ENCODE measurements at places on chromosomes 1 and 21. TPM values are rescaled to one million over a fixed set of nuclear protein-coding genes. Genes with fewer than 3 reads are reported as not detected.

The HCN3 gene
- total RNA-seq = 7.5 TPM

The IFI44 gene
- 4.3 TPM for total RNA-seq

The ENSA gene
- 229 TPM for total RNA-seq

The PLA2G4A gene
- 3.3 TPM for total RNA-seq

The AQP10 gene
- total RNA-seq = not detected

The SLC45A3 gene
- 19.9 TPM for total RNA-seq

The CMPK1 gene
- total RNA-seq = 119 TPM

The SLC39A1 gene
- 141 TPM for total RNA-seq

The GRIK1 gene
- total RNA-seq = not detected

The CDC42BPA gene
- 45.5 TPM for total RNA-seq

The CAMK1G gene
- total RNA-seq = not detected

The LCE1C gene
- not detected for total RNA-seq

The RRP1 gene
- total RNA-seq = 28.0 TPM

The NRAS gene
- total RNA-seq = 37.8 TPM

The SPRR2F gene
- total RNA-seq = not detected

The NBPF26 gene
- 28.2 TPM for total RNA-seq

The PYHIN1 gene
- not detected for total RNA-seq

The LDLRAD1 gene
- total RNA-seq = 1.6 TPM

The MYOG gene
- not detected for total RNA-seq

The TRPM2 gene
- not detected for total RNA-seq

The C8A gene
- total RNA-seq = not detected

The PRKAA2 gene
- 5.0 TPM for total RNA-seq

The KIF17 gene
- total RNA-seq = 1.2 TPM

The TFF1 gene
- total RNA-seq = 2.2 TPM

The RWDD3 gene
- total RNA-seq = 11.3 TPM

The PTP4A2 gene
- 149 TPM for total RNA-seq

The BEST4 gene
- total RNA-seq = 1.3 TPM

The GBP6 gene
- 2.2 TPM for total RNA-seq

The GCSAML gene
- total RNA-seq = not detected

The TMCC2 gene
- total RNA-seq = 0.80 TPM

The S100A3 gene
- 1.5 TPM for total RNA-seq

The PGLYRP3 gene
- not detected for total RNA-seq

The CTTNBP2NL gene
- 28.7 TPM for total RNA-seq

The CNR2 gene
- total RNA-seq = not detected

The CFAP57 gene
- 1.6 TPM for total RNA-seq

The ROR1 gene
- total RNA-seq = 16.0 TPM

The PTPRU gene
- 44.3 TPM for total RNA-seq

The CHIA gene
- total RNA-seq = not detected

The BTBD8 gene
- total RNA-seq = 8.1 TPM

The S100A14 gene
- 411 TPM for total RNA-seq

The TEX50 gene
- not detected for total RNA-seq

The HSD11B1 gene
- total RNA-seq = not detected

The TNFRSF14 gene
- total RNA-seq = 13.8 TPM

The LRRC40 gene
- total RNA-seq = 12.0 TPM

The NAXE gene
- 83.9 TPM for total RNA-seq

The B3GALNT2 gene
- total RNA-seq = 60.6 TPM

The S100A5 gene
- total RNA-seq = 11.1 TPM

The FCRL6 gene
- not detected for total RNA-seq

The ITLN1 gene
- not detected for total RNA-seq

The RNF2 gene
- total RNA-seq = 18.3 TPM

The S100B gene
- total RNA-seq = not detected

The CNTN2 gene
- not detected for total RNA-seq

The HPDL gene
- total RNA-seq = 12.7 TPM

The UBIAD1 gene
- 12.1 TPM for total RNA-seq

The UTS2 gene
- 23.8 TPM for total RNA-seq
